ENCODE measurements at places on chromosomes 3 and 15. TPM values are rescaled to one million over a fixed set of nuclear protein-coding genes. Genes with fewer than 3 reads are reported as not detected.

The PLAAT1 gene
- not detected for total RNA-seq

DNA sequence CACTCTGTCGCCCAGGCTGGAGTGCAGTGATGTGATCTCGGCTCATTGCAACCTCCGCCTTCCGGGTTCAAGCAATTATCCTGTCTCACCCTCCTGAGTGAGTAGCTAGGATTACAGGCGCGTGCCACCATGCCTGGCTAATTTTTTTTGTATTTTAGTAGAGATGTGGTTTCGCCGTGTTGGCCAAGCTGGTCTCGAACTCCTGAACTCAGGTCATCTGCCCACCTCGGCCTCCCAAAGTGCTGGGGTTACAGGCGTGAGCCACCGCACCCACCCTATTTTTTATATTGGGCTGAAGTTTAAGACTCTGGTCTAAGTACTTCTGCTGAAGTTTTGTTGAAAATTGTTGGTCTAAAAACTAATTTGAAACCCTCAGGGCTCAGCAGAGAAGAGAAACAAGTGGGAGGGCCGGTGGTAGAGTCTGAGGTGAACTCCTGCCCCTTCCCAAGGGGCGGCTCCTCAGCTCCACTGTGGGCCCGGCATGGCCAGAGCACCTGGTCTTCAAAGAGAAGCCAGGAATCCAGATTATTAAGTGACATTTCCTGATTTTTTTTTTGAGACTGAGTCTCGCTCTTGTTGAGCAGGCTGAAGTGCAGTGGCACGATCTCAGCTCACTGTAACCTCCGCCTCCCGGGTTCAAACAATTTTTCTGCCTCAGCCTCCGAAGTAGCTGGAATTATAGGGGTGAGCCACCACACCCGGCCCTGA lies 4.0 kb downstream of the HDAC11 start:
- no peak for DNase-seq

- no peak for DNase-seq
These were observed 32.1 kb upstream of the THRB start for GRCh38 chr3:24526640-24527212.

DNA sequence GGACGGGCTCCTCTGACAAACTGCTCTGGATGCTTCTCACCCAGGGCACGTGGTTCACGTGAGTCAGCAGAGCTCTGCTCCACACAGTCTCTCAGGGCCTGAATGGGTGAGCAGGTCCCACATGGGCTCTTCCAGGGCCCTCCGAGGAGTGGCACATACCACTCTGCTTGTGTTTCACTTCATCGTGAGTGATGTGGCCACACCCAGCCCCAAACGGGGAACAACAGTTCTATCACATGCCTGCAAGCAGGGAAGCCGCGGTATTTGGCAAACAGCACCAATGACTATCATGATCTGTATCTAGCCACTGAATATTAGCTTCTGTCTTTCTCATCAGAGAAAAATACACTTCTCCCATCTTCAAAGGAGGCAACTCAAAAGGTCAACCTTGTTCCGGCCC lies 352.8 kb downstream of the GABRG3 start:
- no peak for DNase-seq

GRCh38 chr3:171176244-171176933 lies 149.9 kb upstream of the SLC2A2 start:
- DNase-seq, result no peak

GRCh38 chr15:60854858-60855564 lies 374.1 kb downstream of the RORA start:
- no peak for DNase-seq

- no peak for DNase-seq
These were observed 71.3 kb upstream of the LRTM1 start for GRCh38 chr3:54999159-54999558.
